ENCODE measurements at places on chromosomes 2 and 18.

DNA sequence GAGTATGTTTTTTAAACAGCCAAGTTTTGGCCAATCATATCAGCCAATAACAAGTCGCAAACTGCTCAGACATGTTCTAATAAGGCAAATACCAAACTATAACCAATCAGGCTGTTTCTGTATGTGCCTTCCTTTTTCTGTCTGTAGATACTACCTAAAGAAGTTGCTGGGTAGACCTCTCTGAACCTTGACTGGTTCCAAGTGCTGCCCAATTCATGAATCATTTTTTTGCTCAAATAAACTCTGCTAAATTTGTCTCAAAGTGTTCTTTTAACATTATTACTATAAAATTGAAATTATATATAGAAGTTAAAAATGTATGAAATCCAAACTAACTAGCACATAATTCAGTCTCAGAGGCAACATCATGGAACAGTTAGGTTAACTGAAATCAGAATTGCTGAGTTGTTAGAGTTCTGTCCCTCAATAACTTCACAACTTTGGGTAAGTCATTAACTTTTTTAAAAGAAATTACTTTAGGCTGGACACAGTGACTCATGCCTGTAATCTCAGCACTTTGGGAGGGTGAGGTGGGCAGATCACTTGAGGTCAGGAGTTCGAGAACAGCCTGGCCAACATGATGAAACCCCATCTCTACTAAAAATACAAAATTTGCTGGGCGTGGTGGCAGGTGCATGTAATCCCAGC, 4.9 kb upstream of the TTC21B start:
- no peak for DNase-seq

- no peak for DNase-seq
Observed at GRCh38 chr2:210586381-210586780, 30.0 kb downstream of the CPS1 start.

DNA sequence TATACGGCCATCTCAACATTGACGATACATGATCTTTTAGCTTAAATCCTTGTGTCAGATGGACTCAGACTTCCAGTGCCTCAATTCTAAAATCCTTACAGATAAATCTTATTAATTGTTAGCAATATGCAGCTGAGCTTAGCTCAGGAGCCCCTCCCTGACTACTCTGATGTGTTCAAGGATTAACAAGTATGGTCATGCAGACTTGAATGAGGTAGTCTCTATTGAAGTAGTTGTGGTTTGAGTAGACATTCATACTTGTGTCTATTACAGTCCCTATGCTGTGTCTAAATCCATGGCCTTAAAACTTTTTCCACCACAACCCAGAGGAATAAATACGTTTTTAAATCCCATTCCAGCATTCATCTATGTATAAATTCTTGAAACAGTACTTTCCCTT, 119.5 kb downstream of the NUP35 start:
- DNase-seq, result no peak

GRCh38 chr18:67661555-67661954, 145.0 kb upstream of the DSEL start:
- no peak for DNase-seq

GRCh38 chr2:120735746-120736170, at the start of gene GLI2:
GLI2 (plus strand) TSS chr2:120735868; CDS start chr2:120797321, 61,453 bp downstream.
- no peak for DNase-seq

DNA sequence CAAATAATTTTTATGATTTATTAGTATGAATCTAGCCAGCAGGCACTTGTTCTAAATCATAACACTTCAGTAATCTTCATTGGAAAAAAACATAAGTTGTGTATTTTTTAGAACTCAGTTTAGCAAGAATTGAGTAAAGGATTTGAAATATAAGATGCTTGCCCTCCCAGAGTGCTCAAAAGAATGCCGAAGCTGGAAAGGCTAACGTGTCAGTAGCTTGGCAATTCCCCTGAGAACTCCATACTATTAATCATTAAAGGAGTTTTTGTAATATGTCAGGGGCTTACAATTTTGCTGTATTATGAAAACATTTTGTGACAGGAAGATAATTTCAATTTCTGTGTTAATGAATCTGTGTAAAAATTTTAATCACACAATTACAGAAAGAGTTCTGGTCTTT, 122.7 kb downstream of the GULP1 start:
- DNase-seq, result no peak

- no peak for DNase-seq
Observed at GRCh38 chr2:237505188-237505939, 18.3 kb downstream of the MLPH start.

GRCh38 chr2:74503506-74504475, 3.7 kb downstream of the PCGF1 start:
- DNase-seq, result no peak

- no peak for DNase-seq
Observed at GRCh38 chr2:637406-637776, 39.8 kb downstream of the TMEM18 start.

All from activated T-helper 1 cell treated with anti-CD3 and anti-CD28 coated beads, Interleukin-2, amount 50 U/mL, for 16 hours (primary cell).